ENCODE measurements at places on chromosomes 16 and 17.

GRCh38 chr17:79836510-79836971, 2.7 kb downstream of the CBX4 start:
- DNase-seq, result no peak

DNA sequence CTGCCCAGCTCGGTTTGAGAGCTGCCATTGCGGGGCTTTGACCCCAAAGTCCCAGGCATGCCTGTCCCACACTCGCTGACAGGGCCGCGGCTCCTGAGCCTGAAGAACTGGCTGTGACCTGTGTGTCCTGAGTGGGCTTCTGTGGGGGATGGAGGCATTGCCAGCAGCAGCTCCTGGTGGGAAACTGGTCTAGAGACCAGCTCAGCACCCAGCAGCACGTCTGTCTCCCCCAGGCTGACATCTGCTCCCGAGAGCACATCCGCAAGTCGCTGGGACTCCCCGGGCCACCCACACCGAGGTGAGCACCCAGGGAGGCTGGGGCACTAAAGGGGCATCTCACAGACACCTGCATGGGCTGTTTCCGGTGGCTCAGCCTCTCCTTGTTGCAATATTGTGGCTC, 13.4 kb downstream of the ENDOV start:
- DNase-seq, result no peak

DNA sequence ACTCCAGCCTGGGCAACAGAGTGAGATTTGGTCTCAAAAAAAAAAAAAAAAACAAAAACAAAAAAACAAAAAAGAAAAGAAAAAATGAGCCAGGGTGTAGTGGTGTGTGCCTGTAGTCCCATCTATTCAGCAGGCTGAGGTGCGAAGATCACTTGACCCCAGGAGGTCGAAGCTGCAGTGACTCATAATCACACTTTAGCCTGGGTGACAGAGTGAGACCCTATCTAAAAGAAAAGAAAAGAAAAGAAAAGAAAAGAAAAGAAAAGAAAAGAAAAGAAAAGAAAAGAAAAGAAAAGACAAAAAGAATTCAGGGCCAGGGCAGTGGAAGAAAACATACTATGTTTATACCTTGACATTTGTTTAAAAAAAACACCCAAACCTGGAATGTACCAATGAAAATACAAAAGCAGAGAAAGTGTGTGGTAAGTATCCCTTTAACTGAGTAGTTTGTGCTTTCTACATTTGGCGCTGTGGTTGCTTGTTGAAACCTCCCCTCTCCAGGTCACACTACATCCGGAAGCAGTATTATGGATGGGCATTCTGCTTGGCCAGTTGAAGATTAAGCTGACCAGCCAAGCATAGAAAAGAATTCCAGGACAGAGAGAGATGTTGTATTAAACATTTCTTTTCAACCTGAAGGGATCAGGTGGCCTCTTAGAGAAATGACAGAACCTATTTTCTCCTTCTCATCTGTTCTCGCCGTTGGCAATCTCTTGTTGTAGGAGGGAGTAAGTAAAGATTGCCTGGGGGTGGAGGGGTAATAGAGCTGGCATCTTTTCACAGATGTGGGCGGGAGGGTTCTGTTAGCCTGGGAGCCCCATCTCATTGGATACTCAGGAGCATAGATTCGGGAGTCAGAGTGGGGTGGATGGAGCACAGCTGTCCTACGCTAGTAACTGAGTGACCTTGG, 12.1 kb upstream of the PRKCB start:
- no peak for DNase-seq

- DNase-seq, result no peak
Measured at GRCh38 chr16:2160915-2161551, 5.5 kb downstream of the TRAF7 start.

- no peak for DNase-seq
Measured at GRCh38 chr17:77615703-77616253, 342.7 kb upstream of the TNRC6C start.

DNA sequence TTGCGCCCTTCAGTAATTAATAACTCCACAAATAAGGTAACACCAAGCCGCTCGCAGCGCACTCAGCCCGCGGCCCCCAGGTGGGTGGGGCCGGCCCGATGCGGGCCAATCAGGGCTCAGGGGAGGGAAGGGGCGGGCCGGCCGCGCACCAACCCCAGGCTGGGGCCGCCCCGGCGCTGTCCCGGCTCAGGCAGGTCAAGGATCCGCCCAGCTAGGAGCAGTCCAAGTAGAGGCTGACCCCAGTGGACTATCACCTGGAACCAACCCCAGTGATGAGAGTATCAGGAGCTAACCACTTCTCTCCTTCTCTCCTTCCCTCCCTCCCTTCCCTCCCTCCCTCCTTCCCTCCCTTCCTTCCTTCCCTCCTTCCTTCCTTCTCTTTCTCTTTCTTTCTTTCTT, 110.8 kb downstream of the C16orf78 start:
- no peak for DNase-seq
